ENCODE measurements at places on chromosomes 2 and 18.
A peak's percentile ranks its signal among the peaks of the same experiment; 100 is the strongest.

- no peak for DNase-seq
These were observed 939.2 kb upstream of the NRXN1 start for GRCh38 chr2:51971136-51971535.

DNA sequence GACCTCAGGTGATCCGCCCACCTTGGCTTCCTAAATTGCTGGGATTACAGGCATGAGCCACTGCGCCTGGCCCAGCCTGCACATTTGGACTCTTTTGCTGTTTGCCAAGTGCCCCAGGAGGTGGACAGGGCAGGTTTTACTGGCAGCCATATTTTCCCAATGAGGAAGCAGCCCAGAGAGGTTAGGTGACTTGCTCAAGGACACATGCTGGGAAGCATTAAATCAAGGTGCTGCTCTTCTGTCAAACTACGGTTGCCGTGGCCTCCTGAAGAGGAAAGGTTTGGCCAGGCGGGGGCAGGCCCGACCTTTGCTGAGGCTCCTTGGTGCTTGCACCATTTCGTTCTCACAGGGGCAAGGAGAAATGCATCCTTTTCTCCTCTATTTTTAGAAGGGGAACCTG lies 44.0 kb downstream of the DNMT3A start:
- DNase-seq, result no peak

DNA sequence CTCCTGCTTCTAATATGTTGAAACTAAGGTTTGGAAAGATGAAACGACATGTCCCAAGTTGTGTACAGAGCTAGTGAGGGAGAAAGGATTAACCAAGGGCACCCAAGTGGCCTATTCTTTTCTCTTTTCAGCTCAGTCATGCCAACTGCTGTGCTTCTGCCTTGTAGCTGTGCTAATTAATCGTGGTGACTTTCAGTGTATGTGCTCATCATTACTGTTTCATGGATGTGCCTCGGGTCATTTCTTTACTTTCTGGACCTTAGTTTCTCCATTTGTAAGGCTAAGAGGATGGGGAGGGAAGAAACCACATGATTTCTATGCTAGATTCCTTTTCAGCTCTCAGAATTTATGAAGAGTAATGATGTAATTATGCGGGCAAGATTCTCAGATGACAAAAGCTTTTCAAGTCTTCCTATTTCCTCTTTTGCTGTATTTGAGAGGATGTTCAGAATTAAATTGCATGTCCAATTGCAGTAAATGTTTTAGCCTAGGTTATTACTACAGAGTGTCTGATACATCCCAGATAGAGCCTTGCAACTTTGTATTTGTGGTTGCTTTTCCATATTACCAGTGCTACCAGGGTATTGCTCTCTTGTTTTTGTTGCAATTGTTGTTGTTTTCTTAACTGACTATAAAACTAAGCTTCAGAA lies 621.2 kb downstream of the CNTNAP5 start:
- no peak for DNase-seq

- DNase-seq, result no peak
These were observed 56.2 kb upstream of the ATP8B1 start for GRCh38 chr18:57859314-57859713.

- no peak for DNase-seq
These were observed 8.0 kb downstream of the ZNF516 start for GRCh38 chr18:76487070-76487469.

DNA sequence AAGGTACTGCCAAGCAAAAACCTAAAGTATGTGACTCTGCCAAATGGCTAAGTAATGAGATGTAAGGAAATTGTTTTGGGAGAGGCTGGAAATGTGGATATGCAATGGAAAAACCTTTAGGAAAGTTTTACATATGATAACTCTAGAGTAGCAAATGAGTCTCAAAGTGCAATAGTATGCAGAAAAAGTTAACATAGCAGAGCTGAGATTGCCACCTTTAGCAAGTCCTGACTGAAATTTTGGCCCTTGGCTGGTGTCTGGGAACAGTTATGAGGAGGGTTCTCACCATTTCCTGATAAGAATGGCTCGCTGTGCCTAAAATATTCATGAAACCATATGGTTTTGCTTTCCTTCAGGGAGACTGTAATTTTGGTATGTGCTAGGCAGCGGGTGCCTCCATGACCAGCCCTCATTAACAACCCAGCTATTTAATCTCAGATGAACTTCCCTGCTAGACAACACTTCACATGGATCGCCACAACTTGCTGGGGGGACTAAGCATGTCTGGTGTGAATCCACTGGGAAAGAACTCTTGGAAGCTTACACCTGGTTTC lies 72.3 kb upstream of the ERBB4 start:
- no peak for DNase-seq

GRCh38 chr18:31325051-31325450 lies 7.1 kb downstream of the DSG1 start:
- no peak for DNase-seq

DNA sequence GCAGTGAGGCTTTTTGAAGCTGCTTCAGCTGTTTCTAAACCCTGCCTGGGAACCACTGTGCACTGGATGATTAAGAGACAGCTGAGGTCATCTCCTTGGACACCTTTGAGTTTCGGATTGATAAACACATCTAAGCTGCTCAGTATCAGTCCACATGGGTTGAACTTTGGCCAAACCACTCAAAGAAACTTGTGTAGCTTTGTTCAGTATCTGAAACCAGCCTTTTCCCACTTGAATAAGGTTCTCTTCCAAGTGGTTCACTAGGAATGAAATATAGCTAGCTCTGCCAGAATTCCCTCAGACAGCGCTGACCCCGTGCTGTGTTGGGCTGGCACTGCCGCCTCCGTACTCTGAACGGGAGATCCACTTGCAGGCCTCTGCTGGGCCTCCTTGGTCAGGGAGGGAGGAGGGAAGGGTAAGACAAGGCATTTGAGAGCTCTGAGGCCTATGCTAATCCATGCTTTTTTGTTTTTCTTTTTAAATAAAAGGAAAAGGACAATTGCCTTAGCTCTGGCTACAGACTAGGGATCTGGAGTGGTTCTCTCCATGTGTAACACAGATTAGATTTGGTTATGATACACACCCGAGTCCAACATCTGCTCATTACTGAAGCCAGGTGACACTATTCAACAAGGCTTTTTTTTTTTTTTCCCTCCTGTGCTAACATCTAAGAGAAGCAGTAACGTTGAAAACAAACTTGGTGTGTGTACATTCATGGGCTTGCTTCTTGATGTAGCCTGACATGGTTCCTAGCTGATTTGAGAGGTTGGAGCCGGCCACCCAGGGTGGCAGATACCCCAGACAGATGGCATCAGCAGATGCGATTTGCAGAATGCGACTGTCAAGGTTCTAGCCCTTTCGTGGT lies 67.7 kb downstream of the NCK2 start:
- DNase-seq, result no peak

GRCh38 chr2:146079216-146079615 lies 1559.3 kb upstream of the ZEB2 start:
- DNase-seq, result no peak

DNA sequence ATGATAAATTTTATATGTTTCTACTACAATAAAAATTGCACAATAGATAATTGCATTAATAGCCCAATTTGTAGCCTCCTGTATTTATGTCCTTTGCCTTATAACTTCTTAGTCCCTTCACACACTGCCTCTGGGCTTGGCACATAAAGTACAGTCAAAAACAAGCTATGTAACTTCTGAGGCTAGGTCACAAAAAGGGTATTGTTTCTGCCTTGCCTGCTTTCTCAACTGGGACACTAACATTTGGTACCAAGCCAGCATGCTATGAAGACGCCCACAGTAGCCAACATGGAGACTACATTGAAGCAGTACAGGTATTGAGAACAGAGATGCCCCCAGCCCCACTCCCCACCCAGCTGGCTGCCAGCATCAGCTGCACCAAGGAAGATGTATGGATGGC lies 5.4 kb upstream of the SLC3A1 start:
- no peak for DNase-seq

- DNase-seq, result no peak
These were observed 4.9 kb upstream of the LBH start for GRCh38 chr2:30226144-30227032.

GRCh38 chr2:218329826-218330593 lies 26.6 kb upstream of the CATIP start:
- DNase-seq, result no peak

GRCh38 chr18:44824884-44825283 lies 144.2 kb downstream of the SETBP1 start:
- DNase-seq, result no peak

DNA sequence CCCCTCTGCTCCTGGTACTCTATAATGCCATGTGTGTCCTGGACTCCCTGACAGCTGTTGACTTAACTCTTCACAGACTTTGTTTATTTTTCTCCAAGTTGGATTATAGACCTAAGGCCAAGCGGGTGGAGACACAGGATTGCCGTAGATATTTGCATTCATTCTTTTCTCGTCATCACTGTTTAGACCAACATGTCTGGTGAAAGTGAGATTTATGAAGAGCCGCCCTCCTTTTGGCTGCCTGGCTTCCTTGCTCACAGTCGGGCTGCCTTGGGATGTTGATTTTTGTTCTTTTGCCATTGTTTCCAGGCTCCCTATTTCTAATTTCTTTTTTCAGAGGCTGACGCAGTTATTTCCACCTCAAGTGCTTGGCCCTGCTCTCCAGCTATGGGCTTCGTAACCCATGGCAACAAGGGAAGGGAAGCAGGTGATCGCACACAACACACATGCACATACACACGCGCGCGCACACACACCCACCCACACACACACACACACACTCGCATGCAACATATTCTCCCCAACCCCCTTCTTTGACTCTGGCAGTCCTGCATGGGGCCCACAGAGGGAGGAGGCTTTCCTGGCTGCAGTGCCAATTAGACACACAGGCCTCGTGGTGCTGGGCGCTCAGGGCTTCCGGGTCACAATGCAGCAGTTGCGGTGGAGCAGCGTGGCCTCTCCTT lies 296.5 kb downstream of the MTX2 start:
- no peak for DNase-seq

GRCh38 chr2:140589696-140590095 lies 1541.1 kb downstream of the LRP1B start:
- no peak for DNase-seq

DNA sequence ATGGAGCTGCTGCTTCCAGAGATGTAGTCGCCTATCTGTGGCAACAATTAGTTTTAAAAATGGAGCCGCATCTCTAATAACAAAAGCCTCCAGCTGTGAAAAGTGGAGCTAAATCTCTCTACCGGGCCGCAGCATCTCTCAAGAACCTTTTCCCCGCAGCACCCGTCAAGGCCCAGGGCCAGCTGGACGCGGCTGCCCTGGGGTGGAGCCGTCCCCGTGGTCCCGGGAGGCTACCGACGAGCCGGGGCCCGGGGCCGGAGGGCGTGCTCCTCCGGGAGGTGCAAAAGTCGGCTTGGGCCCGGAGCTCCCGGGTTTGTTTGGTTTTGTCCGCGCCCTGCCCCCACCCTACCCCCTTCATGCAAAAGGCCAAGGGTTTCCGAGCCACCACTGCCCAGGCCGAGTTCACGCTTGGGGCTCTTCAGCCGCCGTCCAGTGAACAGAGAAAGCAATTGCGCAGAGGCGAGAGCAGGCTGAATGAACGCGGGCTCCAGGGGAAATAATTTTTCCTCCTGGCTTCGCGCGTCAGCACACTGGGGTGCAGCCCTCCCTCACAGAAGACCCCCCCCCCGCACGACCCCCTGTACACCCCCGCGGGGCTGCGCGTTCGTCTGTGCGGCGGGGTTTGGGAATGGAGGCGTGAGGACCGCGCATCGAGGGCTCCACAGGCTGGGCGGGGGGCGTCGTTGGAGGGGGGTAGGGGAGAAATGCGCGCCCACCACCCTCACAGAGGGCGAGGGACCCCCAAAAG lies 557 bp upstream of the GREB1L start:
- DNase-seq, result no peak

- peak; percentile 26 for DNase-seq
These were observed at the start of gene L3MBTL4 for GRCh38 chr18:6414723-6415417. L3MBTL4 (minus strand) TSS chr18:6414911; CDS start chr18:6311625, 103,286 bp downstream.

GRCh38 chr2:125227843-125228392 lies 1202.8 kb downstream of the CNTNAP5 start:
- DNase-seq, result no peak

- peak; percentile 65 for DNase-seq
These were observed 92.6 kb upstream of the KCNE4 start for GRCh38 chr2:222959358-222959757.

GRCh38 chr2:148253685-148254084 lies 232.8 kb downstream of the MBD5 start:
- no peak for DNase-seq

- no peak for DNase-seq
These were observed 197.1 kb downstream of the AGAP1 start for GRCh38 chr2:235690809-235691450.

- DNase-seq, result peak; percentile 47
These were observed 239.6 kb downstream of the MREG start for GRCh38 chr2:215773728-215774127.

DNA sequence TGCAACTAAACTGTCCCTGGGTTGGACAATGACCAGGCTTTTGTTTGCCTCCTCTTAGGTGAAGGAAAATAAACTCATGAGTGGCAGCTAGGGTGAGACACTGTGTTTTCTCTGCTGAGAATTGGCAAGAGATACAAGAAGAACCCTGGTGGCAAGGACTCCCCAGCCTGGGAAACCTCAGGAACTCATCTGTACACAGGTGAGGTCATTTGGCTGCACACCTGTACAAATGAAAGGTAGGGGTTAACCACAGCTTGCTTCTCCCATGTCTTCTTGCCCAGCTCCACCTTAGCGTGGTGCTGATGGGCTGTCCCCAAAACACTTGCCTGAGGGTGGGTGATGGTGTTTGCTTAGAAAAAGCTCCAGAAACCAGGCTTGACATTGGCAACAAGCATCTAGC lies 97.2 kb upstream of the FAM136A start:
- no peak for DNase-seq

GRCh38 chr2:105368759-105369408 lies 30.0 kb downstream of the FHL2 start:
- DNase-seq, result no peak

DNA sequence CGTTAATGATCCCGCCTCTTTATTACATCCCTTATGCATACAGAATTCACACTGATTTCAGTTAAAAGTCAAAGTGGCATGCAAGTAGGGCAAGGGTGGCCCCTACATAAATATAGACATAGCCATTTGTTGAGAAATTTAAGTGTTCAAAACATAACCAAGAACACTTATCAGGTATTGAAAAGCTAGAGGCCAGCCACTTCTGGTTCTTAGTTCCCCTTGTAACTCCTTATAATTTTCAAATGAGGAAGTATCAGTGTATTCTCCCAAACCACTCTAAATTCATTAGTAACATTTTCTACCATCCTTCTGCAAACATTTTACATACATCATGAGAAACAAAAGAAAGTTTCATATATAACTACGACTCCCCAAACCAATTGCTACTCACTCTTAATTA lies 5.8 kb upstream of the ARL5A start:
- no peak for DNase-seq

GRCh38 chr2:78202986-78203670 lies 681.0 kb upstream of the LRRTM4 start:
- peak; percentile 0 for DNase-seq

DNA sequence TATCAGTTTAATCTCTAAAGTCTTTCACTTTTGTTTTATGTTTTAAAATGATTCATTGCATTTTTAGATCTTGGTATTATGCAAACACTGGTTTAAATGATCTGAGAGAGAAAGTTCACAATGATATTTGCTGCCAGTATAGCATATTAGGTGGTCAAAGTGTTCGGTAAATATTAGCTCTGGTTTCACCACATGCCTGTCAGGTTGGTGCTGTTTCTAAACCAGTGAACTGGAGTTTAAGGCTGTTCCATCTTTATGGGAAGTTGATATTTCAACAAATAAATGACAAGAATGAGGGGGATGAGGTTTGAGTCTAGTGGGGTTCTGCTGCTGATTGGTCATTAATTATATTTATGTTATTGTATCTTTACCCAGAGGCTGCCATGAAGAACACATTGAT lies 436.4 kb downstream of the DCDC2C start:
- no peak for DNase-seq

- no peak for DNase-seq
These were observed 80.9 kb upstream of the FOSL2 start for GRCh38 chr2:28311660-28312249.

GRCh38 chr18:47323158-47323557 lies 71.7 kb upstream of the SKOR2 start:
- peak; percentile 57 for DNase-seq

Data from H54 (cell line).